Stimulated activated effector memory CD8-positive, alpha-beta T cell treated with anti-CD3 and anti-CD28 coated beads, Interleukin-12 subunit alpha, Interleukin-12 subunit beta, amount 100 ng/mL, for 72 hours (primary cell): ENCODE measurements at places on chromosomes 12 and 14.

GRCh38 chr14:20794644-20795369 is 7.8 kb downstream of the RNASE1 start:
- DNase-seq: no peak

DNA sequence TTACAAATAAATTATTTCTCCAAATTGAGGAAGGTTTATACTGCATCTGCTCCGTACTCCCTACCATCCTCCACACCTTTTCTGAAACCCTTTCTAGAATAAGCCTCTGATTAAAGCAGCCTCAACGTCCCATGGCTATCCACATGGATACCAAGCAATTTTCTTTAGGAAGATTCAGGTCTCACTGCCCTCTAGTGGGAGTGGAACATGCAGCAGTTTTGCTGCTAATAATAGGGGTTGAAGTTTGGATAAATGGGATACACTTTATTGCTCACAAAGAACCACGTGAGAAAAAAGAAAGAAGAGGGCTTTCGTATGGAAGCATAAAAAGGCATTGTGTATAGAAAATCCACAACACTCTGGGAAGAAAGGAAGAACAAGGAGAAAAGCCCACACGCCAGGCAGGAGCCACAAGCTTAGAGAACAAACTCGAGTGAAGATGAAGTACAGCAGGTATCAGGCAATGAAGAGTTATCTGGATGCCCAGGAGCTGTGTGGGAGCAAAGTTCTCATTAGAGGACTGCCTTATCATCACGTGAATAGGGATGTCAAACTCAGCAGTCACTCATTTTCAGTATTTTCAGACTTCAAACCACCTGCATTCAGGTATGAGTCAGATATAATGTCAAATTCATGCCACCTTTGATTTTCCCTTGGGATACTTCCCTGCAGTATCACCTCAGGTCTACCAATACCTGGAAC is 45.8 kb downstream of the CCER1 start:
- no peak for DNase-seq

DNA sequence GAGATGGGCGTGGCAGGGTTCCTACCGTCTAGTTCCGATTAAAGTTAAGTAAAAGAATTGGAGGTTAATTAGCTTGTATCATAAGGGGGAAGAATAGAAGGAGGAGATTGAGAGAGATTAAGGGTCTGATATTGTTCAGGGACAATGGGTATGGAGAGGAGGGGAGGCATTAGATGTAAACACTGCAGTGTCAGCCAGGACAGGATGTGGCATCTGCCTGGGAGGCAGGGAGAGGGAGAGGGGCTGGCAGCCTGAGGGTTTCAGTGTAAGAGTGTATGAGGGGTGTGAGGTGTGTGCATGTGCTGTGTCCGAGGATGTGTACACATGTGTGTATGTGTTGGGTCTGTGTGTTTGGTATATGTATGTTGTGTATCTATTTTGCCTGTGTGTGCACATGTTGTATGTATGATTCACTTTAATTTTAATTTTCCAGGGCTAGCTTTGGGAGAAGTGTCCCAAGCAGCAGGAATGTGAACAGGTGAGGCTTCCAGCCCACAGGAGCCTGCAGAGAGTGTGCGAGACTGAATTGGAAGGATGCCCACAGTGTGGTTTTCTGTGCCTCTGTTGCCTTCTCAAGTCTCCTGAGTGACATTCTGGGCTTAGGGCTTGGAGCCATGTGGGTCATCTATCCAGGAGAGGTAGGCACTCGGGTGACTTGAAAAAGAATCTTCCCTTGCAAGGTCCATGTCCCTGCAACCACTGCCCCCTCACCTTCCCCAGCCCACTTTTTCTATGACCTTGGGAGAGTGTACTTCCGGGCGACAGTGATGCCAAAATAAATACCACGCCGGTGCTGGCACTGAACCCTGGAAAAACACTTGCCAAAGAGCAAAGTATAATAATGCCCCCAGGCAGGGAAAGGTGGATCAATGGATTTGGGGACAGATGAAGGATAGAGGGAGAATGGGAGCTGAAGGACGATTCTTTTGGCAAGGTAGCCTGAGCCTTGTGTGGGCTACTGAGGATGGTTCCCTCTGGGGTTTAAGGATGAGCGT is 36.8 kb upstream of the DCD start:
- no peak for DNase-seq

- DNase-seq: no peak
These were observed 35.6 kb downstream of the CHGA start for GRCh38 chr14:92958373-92959188.

DNA sequence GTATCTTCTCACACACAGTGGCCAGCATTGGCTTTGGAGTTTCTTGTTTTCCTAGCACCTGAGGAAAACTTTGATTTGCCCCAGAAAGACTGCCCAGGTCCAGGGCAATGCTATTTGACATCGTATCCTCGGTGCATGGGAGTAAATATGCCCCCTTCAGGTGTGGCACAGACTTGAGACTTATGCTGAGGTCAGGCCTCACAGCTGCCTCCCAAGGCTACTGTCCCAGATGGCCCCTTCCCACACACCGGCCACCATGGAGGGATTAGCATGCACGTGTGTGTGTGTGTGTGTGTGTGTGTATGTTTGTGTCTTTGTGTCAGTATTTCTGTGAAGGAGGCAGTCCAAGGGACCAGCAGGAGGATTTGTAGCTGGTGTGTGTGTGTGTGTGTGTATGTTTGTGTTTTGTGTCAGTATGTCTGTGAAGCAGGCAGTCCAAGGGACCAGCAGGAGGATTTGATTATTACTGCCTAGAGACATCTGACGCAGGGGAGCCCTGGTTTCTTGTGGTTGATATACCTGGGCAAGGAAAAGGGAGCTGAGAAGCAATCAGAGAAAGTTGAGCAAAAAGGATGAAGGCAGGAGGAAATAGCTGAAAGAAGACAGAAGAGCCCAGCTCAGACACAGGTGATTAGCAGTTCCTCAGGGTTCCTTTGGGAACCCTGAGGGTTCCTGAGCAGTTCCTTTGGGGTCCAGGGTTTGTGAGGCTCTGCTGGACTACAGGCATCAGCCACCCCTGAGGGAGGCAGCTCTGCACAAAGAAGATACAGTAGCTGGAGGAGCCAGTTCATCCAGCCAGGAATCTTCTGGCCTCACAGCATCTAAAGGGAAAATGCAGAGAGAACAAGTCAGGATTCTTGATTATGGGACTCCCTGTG is 42.2 kb downstream of the COX16 start:
- no peak for DNase-seq

- no peak for DNase-seq
These were observed 388.1 kb upstream of the PRICKLE1 start for GRCh38 chr12:42977451-42978230.

DNA sequence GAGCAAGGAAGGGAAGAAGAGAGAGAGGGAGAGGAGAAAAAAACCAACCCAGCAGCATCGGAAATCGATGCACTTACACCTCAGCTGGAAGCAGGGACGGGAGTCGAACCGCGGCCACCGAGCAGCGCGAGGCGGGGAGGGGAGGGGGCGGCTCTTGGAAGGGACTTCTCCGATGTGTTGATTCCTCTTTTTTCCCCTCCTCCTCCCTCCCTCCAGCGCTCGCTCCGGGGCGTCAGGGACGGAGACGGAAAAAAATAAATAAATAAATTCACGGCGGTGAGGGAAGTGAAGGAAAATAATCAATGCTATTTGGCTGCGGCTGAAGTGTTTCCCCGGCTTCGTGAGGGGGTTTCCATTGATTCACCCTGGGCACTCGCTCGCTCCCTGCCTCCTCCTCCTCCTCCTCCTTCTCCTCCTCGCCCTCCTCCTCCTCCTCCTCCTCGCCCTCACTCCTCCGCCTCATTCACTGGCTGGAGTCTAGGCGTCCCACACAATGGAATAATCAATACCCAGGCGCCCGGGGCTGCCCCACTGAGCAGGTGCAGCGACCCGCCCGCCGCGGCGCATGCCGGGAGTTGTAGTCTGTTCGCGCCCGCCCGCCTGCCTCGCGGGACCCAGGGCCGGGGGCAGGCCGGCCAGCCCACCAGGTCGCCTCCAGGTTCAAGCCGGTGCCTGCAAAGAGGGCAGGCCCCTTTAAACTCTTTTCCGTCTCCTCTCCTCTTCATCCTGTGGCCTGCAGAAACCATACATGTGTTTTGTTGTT is at the start of gene ZFHX2:
Gene ZFHX2, minus strand, starts transcription at position 500 of the 763 bp plus-strand sequence. CDS start 16,440 bp downstream, outside the sequence.
- DNase-seq: peak; percentile 91

DNA sequence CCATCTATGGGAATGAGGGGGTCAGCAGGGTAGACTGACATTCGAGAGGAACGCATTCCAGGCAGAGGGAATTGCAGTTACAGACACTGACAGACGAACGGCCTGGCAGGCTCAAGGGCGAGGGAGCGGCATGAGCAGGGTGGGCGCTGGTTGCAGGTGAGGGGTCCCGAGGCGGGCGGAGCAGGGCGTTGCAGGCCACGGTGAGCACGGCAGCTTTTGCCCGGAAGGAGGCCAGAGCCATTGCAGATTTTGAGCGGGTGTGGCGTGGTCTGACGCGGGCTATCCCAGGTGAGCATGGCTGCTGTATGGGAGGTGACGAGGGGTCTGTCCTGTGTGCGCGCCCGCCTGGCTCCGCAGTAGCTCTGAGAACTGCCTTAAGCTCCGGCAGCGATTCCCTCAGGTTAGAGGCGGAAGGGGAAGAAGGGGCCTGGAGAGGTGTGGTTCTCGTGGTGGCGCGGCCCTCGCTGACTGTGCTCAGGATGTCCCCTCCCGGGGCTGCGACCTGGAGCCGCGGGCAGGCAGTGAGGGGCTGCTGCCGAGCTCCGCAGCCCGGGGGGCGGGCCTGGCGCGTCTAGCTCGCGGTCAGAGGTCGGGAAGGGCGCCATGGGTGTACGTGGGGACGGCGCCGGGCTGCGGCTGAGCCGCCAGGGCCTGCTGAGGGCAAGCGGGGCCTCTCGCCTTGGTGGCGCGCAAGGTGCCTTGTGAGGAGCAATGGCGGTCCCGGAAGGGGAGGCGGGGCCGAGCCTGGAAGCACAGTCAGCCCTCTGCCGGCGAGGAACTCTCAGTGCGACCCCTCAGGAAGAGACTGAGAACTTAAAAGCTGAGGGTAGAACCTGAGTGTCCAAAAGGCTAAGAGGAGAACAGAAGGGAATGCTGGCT is 177.1 kb downstream of the CACNA1C start:
- no peak for DNase-seq

DNA sequence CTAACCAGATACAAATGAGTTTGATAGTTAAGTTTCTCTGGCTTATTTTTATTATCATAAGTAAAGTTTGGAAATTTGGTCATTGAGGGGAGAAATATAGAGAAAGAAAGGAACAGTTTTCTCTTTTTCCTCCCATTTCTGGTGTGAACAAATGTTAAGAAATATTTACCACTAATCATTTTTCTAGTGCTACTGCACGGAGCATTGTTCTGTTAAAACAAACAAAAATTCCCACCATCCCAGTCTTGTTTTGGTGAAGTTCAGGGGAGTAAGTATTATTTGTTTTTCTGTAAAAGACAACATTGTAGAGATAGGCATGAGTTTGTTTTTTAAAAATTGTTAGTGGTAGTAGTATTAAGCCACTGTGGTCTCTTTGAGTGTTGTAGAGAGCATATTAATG is 135.3 kb downstream of the FGD4 start:
- no peak for DNase-seq

DNA sequence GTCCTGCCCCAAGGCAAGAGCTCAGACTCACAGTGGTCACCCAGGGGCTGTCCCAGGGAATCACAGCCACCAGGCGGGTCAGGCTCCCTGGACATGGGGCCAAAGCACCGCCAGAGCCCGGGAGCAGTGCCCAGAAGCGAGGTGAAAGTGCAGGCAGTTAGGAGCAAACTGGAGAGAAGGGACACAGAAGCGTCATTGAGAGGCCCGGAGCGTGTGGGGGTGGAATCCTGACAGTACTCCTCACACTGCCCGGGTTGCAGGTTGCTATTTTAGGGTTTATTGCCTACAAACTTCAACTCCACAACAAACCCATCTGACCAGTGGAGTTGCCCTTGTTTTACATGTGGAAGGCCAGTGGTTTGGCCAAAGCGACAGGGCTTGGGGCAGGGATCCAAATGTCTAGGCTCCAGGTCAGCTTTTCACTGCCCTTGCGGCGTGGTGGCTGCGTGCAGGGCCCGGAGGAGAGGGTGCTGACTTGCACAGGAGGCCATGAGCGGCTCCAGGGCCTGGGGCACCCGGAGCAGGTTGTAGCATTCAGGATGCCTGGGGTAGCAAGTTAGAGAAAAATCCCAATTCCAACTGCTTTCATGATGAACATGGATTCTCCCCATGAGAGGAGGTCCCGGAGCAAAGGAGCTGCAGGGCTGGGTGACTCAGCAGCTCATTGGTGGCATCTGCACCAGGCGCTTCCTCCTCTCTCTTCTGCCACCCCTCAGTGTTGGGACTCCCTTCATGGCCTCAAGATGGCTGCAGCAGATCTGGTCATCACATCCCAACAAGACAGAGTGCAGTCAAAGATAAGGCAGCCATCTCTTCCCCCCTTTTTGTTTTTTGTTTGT is 112.3 kb upstream of the NCOR2 start:
- DNase-seq: no peak

DNA sequence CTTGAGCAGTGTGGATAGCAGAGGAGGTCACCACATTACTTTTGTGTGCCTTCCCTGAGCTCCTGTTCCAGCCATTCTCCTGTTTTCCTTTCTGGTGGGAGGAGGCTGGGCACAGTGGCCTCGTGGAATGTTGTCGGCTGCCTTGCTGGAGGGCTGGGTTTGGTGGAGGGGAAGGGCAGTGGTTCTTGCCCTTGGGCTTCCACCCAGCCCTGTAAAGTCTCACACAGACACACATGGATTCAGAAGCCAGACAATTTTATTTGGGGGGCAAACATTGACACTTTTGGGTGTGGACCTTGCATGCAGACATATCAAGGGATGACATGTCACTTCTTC is 866 bp downstream of the NPFF start:
- no peak for DNase-seq

- DNase-seq: no peak
These were observed 640.9 kb downstream of the MED13L start for GRCh38 chr12:115636546-115636945.

- no peak for DNase-seq
These were observed 121.3 kb upstream of the NUDT4 start for GRCh38 chr12:93256256-93256969.

GRCh38 chr12:3351731-3352130 is 139.3 kb upstream of the PRMT8 start:
- no peak for DNase-seq

GRCh38 chr14:27739657-27740156 is 1026.9 kb upstream of the FOXG1 start:
- DNase-seq: no peak

- no peak for DNase-seq
These were observed 53.9 kb upstream of the AP4S1 start for GRCh38 chr14:30971586-30971985.

- no peak for DNase-seq
These were observed 711.9 kb downstream of the C12orf50 start for GRCh38 chr12:87317302-87317701.
